Smooth muscle cell of the umbilical artery (primary cell): ENCODE measurements at places on chromosomes 3 and 15. TPM values are rescaled to one million over a fixed set of nuclear protein-coding genes. Genes with fewer than 3 reads are reported as not detected.

The PPM1L gene
- total RNA-seq, result 0.74 and 0.89 TPM in 2 replicates

The MED12L gene
- 0.42 and 0.89 TPM in 2 replicates for total RNA-seq

The BLM gene
- total RNA-seq, result 0.59 and 4.0 TPM in 2 replicates

The HDC gene
- total RNA-seq, result not detected in 2 replicates

The ADGRG7 gene
- total RNA-seq, result 0.30 TPM in 1 of 2 replicates, not detected in the other

The OR5K2 gene
- not detected in 2 replicates for total RNA-seq

The CTNNB1 gene
- 764 and 883 TPM in 2 replicates for total RNA-seq

The GOLGA8S gene
- total RNA-seq, result 0.05 TPM in 1 of 2 replicates, not detected in the other

The PLA1A gene
- total RNA-seq, result 0.30 and 0.32 TPM in 2 replicates

The LYZL4 gene
- not detected in 2 replicates for total RNA-seq

The ARNT2 gene
- total RNA-seq, result 1.8 and 3.8 TPM in 2 replicates

The CHST2 gene
- 11.9 and 18.5 TPM in 2 replicates for total RNA-seq

The RAD51 gene
- total RNA-seq, result 0.30 and 4.8 TPM in 2 replicates

The FETUB gene
- not detected in 2 replicates for total RNA-seq

The CLRN1 gene
- not detected in 2 replicates for total RNA-seq

The XIRP1 gene
- total RNA-seq, result 0.05 TPM in 1 of 2 replicates, not detected in the other

The CFAP92 gene
- total RNA-seq, result under 0.01 and 0.05 TPM in 2 replicates

The GOLGA6A gene
- total RNA-seq, result not detected in 2 replicates

The DUOXA2 gene
- not detected in 2 replicates for total RNA-seq

The CAND2 gene
- total RNA-seq, result 3.2 and 4.5 TPM in 2 replicates

The ADCY5 gene
- total RNA-seq, result 1.3 and 2.1 TPM in 2 replicates

The ISG20 gene
- 0.59 and 1.2 TPM in 2 replicates for total RNA-seq

The RLBP1 gene
- total RNA-seq, result not detected in 2 replicates

The BFSP2 gene
- total RNA-seq, result not detected in 2 replicates

The OR4M2 gene
- not detected in 2 replicates for total RNA-seq

The PDCD6IP gene
- 116 and 328 TPM in 2 replicates for total RNA-seq

The CCR3 gene
- not detected in 2 replicates for total RNA-seq

The IL1RAP gene
- 22.9 and 44.2 TPM in 2 replicates for total RNA-seq

The ALDH1A3 gene
- 515 and 604 TPM in 2 replicates for total RNA-seq

The WDR76 gene
- total RNA-seq, result 3.0 and 11.5 TPM in 2 replicates

The SLC28A2 gene
- total RNA-seq, result not detected in 2 replicates

The BMF gene
- total RNA-seq, result 0.14 and 1.8 TPM in 2 replicates

The PEX5L gene
- under 0.01 and 0.51 TPM in 2 replicates for total RNA-seq

The NR1I2 gene
- 0.14 TPM in 1 of 2 replicates, not detected in the other for total RNA-seq

The KCTD6 gene
- 7.7 and 10.0 TPM in 2 replicates for total RNA-seq

The SAMD7 gene
- not detected in 2 replicates for total RNA-seq

The PLCB2 gene
- 0.28 TPM in 1 of 2 replicates, not detected in the other for total RNA-seq

The DUT gene
- 39.2 and 54.9 TPM in 2 replicates for total RNA-seq

The FILIP1L gene
- 20.7 and 41.9 TPM in 2 replicates for total RNA-seq

The EHHADH gene
- total RNA-seq, result 2.4 and 6.4 TPM in 2 replicates

The GOLGA8T gene
- not detected in 2 replicates for total RNA-seq

The PLA2G4D gene
- total RNA-seq, result not detected in 2 replicates

The COL8A1 gene
- 197 and 316 TPM in 2 replicates for total RNA-seq

The PLEKHO2 gene
- 23.2 and 26.0 TPM in 2 replicates for total RNA-seq

The IMPG2 gene
- total RNA-seq, result 0.28 and 0.59 TPM in 2 replicates

The DPPA2 gene
- not detected in 2 replicates for total RNA-seq

The GOLGA8G gene
- total RNA-seq, result under 0.01 TPM in 1 of 2 replicates, not detected in the other

The AGBL1 gene
- not detected in 2 replicates for total RNA-seq
